AG08395 (cell line): ENCODE measurements at places on chromosomes 2 and 18.

DNA sequence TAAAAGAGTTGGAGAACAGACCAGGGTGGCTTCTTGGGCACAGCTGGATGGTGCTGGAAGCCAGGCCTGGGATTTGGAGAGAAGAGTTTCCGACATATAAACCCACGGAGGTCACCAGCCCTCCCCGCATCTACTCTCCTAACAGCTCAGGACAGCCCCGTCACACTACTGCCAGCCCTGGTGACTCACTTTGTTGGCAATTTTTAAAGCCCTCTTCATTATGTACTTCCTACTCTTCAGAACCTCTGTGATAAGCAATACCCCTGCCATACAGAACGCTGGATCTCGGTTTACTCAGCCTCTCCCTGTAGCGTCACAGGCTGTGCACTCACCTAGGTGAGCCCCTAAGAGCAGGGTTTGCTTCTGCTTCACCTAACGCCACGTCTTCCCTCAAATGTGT, 48.1 kb downstream of the ID2 start:
- DNase-seq: no peak

- peak; percentile 70 for DNase-seq
Measured at GRCh38 chr2:174603280-174603679, 5.7 kb upstream of the WIPF1 start.

DNA sequence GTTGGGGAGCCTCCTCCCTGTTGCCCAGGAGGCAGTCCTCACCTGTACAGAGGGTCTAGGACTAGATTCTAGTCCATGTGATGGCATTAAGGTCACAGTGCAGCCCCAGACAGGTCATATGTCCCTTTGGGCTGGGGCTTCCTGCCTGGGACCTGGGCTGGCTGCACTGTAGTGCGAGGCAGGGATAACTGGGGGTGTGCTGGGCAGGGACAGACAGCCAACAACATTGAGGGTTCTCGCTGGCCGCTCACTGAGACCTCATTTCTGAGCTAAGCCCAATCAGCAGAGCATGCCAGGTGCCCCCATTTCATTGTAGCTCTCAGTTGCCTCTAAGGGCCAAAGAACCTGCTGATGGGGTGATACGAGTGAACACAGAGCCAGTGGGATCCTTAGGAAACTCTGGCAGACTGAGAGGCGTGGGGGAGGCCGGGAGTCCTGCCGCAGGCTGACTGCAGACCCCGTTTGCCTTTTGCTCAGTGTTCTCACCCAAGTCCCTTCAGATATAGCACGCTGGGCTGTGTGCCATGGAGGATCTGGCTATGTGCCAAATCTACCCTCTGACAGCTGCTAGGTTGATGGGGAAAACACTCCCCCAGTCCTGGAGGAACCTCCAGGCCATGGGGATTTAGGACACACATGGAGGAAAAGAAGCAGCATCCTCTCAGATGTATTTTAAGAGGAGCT, 51.9 kb downstream of the DYSF start:
- no peak for DNase-seq

GRCh38 chr18:78790511-78790910, 189.1 kb upstream of the SALL3 start:
- DNase-seq: no peak

- DNase-seq: no peak
Measured at GRCh38 chr2:241665731-241666440, 20.7 kb downstream of the DTYMK start.

DNA sequence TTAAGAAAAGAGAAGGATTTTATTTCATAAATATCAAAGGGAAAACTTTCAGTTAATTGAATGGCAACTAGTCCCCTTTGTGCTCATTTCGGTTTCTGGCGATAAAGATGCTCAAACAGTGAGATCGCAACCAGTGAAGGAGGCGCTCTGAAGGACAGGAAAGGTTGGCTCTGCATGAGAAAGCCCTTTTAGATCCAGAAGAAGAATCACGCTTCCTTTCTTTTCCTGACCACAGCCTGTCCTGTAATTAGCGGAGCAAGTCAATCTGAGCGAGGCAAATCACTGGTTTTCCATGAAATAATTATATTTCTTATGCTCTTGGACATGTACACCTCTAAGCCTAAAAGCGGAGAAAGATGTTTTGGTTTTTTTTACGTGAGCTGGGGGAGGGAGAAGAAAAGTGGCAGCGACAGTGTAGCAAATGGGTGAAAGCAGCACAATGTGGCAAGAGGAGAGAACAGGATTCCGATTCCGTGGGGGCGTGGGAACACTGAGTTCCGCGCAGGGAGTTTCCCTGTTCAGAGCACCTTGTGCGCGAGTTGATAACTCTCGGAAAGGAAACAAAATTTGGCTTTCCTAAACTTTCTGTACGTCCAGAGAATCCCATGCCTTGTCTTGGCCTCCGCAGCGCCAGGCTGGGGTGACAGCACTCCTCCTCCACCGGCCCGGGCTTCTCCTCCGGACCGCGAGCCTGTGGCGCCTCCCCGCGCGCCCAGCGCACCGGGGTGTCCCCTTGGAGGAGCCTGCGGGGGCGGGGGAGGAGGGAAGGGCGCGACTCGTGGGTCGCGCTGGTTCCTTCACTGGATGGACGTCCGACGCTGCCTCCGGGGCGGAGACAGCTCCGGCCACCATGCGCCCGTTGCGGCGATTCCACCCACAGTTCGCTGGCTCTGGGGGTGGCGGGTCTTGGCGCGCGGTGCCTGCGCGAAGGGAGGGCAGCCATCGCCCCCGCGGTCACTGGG, 620 bp upstream of the SLC9A2 start:
- DNase-seq: no peak

DNA sequence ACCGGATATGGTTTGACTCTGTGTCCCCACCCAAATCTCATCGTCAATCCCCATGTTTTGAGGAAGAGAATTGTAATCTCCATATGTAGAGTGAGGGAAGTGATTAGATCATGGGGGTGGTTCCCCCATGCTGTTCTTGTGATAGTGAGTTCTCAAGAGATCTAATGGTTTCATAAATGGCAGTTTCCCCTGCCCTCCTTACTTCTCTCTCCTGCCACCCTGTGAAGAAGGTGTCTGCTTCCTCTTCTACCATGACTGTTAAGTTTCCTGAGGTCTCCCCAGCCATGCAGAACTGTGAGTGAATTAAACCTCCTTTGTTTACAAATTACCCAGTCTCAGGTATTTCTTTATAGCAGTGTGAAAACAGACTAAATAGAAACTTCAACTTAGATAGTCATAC, 69.5 kb downstream of the SESTD1 start:
- DNase-seq: no peak

DNA sequence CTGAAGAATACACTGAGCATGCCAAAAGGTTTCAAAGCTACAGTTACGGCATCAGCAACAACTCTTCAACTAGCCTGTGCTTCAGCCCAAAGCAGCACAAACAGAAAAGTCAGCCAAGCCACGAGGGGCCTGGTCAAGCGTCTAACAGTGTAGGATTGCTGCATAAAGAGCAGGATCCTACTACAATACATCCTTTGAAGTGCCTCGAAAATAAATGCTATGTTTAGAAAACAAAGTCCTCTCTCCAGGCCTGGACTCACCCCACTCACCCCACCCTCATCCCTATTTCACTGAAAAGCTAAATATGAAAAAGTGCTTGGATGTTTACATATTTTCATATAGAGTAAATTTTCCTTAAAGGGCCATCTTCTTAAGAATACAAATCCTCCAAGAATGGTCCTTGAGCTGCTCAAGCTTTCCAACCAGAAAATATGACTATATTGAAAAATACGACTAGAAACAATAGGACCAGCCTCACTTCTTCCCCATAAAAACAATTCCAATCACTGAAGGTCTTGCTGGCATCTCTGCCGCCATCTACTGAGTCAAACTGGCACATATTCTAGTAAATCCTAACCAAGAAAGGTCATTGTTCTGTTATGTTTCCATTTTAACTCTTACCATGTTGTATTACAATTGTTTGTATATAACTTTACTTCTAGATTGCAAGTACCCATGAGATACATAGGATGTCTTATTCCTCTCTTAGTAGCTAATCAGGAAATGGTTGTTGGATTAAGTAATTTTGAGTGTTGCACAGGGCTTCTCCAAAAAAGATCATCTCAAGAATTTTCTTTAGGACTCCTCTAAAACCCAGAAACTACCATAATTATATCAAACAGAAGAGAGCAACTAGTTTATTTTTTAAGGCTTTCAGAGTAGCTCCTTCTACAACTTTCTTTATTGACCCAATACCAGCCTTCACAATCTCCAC, 63.6 kb downstream of the CLHC1 start:
- DNase-seq: peak; percentile 67
